Endodermal cell (in vitro differentiated cells): ENCODE measurements at places on chromosomes 13 and 19. TPM values are rescaled to one million over a fixed set of nuclear protein-coding genes. Genes with fewer than 3 reads are reported as not detected.

- DNase-seq: peak; percentile 87
These were observed 7.2 kb downstream of the AXL start for GRCh38 chr19:41226053-41226873.

DNA sequence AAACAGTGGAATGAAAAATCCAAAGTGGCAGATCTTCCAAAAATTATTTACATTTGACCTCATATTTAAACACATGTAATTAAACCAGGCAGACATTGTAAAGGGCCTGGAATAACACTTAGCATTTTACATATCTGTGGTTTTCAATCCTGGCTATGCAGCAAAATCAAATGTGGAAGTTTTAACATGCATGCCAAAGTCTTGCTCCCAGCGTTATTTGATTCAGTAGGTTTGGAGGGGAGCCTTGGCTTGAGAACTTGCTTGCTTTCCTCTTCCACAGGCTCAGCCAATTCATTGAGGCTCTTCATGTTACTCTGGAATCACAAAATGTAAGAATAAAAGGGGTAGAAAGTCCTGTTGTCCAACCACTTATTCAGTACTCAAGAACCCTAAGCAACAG lies 42.5 kb upstream of the INTS6 start:
- no peak for DNase-seq

GRCh38 chr19:29378126-29378525 lies 147.7 kb upstream of the VSTM2B start:
- peak; percentile 31 for DNase-seq

GRCh38 chr19:1590641-1591397 lies 1.8 kb downstream of the MBD3 start:
- peak; percentile 81 for DNase-seq

- DNase-seq: no peak
These were observed 81.8 kb downstream of the CYSLTR2 start for GRCh38 chr13:48735571-48735970.

DNA sequence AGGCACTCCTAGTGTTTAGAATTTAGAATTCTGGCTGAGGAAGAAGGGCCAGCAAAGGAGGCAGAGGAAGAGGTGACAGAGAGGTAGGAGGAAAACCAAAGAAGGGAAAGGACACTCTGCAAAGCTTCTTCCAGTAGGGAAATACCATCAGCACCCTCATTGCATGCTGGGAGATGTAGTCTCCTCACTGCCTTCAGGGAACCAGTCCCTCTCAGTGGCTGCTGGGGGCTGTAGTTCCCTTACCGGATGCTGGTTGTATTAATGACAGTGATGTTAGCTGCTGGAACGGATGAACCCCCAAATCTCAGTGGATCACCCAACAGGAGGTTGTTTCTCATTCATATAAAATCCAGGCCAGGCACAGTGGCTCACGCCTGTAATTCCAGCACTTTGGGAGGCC lies 10.1 kb downstream of the GRIN2D start:
- DNase-seq: peak; percentile 90

DNA sequence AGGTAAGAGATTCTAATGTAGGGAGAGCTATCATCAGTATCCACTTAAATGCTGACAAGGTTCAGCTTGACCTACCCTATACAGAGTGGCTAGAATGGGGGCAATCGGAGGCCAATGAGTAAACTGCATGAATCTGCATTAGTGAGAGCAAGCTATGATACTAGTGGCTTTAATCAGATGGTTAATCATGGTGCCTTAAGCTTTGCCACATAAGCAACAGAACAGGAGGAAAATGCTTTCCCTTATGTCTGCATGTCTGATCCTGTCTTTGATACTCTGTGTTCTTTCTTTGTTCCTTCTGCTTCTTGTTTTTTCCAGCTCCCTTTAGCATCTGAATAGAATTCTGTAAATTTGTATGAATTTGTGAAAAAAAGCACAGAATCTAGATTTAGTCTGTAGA lies 91.1 kb downstream of the WDFY2 start:
- no peak for DNase-seq

GRCh38 chr19:51473009-51473707 lies 5.2 kb upstream of the CEACAM18 start:
- peak; percentile 90 for DNase-seq

GRCh38 chr13:97379386-97379785 lies 54.6 kb upstream of the RAP2A start:
- DNase-seq: no peak

DNA sequence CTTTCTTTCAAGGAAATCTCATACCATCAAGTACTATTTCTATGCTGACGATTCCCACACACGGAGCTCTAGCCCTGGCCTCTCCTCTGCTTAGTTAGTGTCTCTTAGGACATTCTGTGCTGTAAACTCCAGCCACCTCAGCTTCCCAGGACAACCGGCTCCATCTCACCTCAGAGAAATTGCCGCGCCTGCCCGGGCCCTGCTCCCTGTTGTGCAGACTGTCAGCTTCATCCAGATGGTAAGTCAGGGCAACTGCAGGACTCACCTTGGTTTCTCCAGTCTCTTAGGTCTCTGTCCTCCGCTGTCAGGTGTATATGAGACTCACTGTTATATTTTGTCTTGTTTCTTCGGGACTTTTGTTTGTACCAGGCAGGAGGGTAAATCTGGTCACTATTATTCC lies 98.7 kb downstream of the SPACA7 start:
- DNase-seq: no peak

GRCh38 chr19:42177686-42178019 lies 39.8 kb downstream of the DEDD2 start:
- DNase-seq: no peak

Gene FAAP24
- 4.4 to 8.8 TPM (median 5.4 TPM) in 3 replicates for total RNA-seq

Gene EFNA2
- 27.2 and 30.7 TPM in 2 replicates for total RNA-seq

Gene C19orf85
- total RNA-seq: 0.29 to 0.62 TPM (median 0.38 TPM) in 3 replicates

Gene CLDN10
- total RNA-seq: 4.6 and 7.0 TPM in 2 replicates
